Stimulated activated CD8-positive, alpha-beta memory T cell treated with anti-CD3 and anti-CD28 coated beads, Interleukin-7, amount 100 ng/mL, for 1 hour (primary cell): ENCODE measurements at places on chromosomes 12 and 14.

DNA sequence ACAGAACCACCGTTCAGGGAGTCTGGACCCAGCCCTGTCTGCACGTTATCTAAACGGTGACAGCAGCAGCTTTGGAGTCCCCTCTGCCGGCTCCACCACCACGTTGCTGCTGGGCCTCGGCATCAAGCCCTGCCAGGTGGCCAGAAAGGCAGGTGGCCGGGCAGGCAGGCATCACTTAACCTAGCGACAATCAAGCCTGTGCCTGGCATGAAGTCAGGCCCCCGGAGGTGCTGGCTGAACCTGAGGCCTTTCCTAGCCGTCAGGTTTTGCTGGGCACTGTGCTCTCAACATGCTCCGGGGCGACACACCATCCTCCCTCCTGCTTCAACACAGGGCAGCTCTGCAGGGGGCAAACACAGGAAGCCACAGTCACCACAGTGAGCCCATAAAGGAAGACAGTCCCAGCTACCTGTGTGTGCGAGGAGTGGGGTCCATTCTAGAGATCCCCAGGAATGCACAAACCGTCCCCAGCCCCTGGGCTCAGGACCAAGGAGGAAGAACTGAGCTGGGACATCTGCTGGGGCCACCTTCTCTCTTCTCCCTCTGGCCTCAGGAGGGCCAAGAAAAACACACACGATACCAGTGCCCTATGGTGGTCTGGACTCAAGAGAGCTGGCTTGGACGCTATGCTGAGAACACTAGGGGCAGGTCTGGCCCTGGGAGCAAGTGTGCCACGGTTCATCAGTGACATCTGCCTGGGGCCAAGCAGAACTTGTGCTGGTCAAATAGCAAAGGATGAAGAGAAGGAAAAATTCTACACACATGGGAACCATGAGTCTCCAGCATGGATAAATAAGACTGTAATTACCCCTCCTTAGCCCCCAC is 44.7 kb downstream of the CCDC88C start:
- DNase-seq = no peak

- DNase-seq = no peak
Observed at GRCh38 chr12:64679487-64680001, 69.2 kb downstream of the RASSF3 start.

DNA sequence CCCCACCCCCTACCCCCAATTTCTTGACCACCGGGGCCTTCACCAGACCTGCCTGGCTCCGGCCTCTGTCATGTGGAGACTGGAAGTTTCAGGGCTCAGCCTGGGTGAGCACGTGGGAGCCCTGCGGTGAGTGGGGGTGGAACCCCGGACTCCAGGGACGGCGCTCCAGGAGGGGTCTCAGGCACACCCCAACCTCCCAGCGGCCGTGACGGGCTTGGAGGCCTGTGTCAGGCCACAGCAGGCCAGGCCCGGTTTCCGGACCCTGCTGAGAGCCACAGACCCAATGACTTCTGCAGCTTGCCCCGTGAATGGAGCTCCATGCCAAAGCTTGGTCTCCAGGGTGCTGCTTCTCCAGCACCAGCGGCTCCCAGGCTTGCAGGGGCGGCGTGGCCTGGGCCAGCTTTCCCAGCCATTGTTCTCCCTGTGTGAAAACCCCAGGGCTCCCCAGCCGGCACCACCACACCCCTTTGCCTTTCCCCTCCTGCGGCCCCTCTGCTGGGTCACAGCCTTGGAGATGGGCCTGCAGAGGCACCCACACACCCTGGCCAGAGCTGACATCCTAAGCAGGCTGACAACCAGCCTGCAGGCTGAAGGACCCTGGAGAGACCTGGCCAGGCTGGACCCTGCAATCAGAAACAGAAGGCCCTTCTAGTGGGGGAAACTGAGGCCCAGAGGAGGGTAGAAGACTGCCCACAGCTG is 186.2 kb upstream of the C14orf180 start:
- no peak for DNase-seq

GRCh38 chr14:52792097-52792415 is 649 bp upstream of the GNPNAT1 start:
- DNase-seq = no peak

DNA sequence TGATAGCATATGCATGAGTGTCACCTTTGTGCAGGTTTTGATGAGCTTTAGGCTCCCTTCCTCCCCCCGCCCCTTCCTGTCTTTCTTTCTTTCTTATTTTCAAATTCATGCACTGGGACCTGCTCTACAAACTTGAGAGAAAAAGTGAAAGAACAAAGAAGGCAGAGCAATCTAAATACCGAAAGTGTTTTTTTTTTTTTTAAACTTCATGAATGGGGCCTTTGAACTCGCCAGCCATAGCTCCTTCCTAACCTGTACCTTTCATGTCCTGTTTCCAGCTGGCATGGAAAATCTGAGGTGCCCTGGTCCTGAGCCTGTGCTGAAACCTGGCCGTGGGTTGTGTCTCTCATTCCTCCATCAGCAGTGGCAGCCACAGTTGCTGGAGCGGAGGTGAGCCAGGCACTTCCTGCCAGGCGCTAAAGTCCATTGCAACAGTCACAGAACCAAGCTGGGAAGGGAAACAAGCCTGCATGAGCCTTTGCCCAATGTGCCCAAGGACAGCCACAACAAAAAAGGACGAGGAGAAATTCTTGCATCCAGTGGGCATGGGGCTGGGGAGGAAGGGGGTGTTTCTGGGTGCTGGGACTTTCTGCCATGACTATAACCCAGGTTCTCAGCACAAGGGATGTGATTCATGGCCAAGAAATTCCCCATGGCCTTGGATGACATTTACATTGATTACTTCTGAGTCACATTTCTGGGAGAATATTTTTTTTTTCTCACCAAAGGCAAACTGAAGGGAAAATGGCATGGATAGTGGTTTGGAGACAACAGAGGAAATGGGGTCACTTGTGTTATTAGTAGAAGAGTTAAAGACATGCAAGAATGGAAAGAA is 102.7 kb downstream of the TMEM30B start:
- no peak for DNase-seq

- no peak for DNase-seq
Observed at GRCh38 chr12:48866052-48866711, 512 bp upstream of the RND1 start.
